Right kidney (tissue), 9 donors: ENCODE measurements at places on chromosomes 1 and 21.

GRCh38 chr1:195608883-195609282, 999.4 kb downstream of the KCNT2 start:
- DNase-seq, result no peak

GRCh38 chr1:109977225-109977624, 7.3 kb upstream of the AHCYL1 start:
- DNase-seq, result no peak

DNA sequence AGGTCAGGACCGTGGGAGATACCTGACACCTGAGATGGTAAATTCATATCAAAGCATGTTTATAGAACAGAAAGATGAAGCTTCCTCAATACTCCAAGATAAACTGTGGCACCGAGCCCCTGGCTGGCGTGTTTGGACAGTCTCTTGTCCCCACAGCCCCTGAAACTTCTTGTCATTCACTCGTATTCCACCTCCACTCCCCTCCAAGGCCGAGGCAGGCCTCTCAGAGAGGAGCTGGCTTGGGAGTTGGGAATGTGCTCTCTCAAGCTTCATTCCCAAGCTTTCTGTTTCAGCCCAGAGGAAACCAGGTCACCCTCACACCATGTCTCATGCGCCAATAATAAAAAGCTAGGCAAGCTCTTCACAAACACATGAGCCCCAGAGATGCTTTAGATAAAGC, 86.1 kb downstream of the NPHP4 start:
- DNase-seq, result no peak

DNA sequence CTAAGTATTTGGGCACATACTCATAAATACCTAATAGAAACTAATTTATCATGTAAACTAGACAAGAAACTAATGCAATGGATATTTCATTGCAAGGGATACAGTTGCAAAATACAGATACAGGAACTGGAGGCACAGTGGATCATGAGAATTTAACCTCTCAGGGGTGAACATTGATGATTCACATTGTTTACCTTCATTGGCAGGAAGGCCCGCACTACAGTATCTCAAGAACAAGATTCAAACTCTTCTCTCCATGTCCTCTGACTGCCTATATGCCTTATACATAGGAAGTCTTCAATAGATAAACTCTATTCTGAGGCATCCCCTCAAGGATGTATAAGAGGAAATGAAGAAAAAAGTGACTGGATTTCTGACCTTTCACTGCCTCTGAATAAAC, 18.4 kb upstream of the PTBP2 start:
- no peak for DNase-seq

GRCh38 chr1:14724246-14724645, 125.8 kb downstream of the KAZN start:
- no peak for DNase-seq

DNA sequence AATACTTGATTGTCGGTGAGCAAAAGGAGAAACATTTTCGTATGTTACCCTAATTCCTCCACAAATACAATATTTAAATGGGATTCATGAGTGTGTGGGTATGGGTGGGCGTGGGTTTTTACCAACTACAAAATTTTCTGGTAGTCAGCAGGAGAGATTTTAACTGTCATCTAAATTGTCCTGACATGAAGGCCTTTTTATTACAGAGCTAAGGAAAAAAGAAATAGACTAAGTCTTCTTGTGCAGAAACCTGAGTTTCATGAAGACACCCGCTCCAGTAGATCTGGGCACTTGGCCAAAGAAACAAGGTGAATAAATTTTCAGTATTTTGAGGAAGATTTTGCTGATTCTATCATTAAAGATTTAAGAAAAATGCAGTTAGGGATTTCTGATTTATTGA, 752 bp downstream of the RGS18 start:
- DNase-seq, result no peak

DNA sequence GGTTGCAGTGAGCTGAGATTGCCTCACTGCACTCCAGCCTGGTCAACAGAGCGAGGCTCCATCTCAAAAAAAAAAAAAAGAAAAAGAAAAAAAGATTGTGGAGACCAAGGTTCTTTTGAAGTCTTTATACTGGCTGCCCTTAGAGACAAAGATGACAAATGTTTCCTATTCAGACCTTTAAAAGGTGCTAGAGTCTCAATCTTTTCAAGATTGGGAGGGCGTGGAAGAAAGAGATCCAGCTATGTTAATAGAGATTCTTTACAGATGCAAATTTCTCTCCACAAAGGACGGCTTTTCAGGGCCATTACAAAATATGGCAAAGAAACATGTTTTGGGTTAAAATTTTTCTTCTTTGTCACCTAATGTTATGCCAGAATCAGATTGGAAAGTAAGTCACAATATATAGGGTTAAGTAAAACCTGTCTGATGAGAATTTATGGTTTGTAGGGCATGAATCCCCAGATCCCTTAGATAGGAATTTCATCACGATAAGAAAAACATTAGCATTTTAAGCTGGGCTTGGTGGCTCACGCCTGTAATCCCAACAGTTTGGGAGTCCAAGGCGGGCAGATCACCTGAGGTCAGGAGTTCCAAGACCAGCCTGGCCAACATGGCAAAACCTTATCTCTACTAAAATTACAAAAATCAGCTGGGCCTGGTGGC, 13.0 kb upstream of the MORC3 start:
- no peak for DNase-seq

- no peak for DNase-seq
These were observed 289.9 kb downstream of the DPYD start for GRCh38 chr1:97630948-97631347.

DNA sequence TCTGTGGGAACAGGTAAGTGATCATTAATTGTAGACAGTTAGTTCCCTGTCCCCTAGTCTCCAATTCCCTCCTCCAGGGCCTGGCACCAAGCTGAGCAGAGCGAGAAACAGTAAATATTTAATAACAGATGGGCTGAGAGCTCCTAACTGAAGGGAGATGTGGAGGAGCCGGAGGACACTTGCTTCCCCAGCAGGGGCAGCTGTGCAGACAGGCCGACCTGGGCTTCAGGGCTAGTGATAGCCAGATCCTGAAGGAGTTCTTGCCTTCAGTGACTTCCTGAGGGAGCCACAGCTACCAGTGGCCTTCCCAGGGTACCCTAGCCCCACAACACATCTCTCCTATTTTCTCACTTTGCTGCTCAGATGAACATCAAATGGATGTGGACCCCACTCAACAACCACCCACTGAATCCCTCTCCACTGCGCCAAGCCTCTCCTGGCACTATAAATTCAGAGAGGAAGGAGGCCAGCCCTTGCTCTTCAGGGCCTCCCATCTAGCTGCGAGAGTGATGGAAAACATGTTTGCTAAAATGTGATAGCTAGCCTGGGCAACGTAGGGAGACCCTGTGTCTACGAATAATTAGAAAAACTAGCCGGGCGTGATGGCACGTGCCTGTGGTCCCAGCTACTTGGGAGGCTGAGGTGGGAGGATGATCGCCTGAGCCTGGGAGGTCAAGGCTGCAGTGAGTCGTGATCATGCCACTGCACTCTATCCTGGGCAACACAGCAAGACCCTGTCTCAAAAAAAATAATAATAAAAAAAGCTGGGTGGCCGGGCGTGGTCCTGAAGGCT, 26.9 kb upstream of the SYNC start:
- no peak for DNase-seq

DNA sequence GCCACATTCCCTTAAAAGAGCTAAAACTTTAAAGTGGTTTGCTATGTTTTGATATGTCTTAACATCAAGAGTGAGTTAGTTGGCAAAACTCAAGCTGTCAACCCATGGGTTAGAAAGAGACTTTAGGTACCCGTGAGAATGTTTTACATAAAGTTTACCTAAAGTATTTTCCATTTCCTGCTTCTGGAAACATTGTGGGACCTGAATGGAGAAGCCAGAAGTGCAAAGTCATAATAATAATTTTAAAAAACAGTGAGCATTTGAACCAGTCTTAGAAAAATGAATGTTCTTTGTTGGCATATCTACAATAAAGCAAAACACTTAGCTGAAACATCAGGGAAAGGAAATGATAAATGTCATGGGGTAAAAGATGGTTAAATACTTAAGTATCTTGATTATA, 34.8 kb downstream of the LRRC8C start:
- DNase-seq, result no peak

GRCh38 chr21:42674351-42674940, 21.0 kb downstream of the PDE9A start:
- DNase-seq, result peak; percentile 73

GRCh38 chr1:233006541-233006973, 56.1 kb downstream of the NTPCR start:
- no peak for DNase-seq

DNA sequence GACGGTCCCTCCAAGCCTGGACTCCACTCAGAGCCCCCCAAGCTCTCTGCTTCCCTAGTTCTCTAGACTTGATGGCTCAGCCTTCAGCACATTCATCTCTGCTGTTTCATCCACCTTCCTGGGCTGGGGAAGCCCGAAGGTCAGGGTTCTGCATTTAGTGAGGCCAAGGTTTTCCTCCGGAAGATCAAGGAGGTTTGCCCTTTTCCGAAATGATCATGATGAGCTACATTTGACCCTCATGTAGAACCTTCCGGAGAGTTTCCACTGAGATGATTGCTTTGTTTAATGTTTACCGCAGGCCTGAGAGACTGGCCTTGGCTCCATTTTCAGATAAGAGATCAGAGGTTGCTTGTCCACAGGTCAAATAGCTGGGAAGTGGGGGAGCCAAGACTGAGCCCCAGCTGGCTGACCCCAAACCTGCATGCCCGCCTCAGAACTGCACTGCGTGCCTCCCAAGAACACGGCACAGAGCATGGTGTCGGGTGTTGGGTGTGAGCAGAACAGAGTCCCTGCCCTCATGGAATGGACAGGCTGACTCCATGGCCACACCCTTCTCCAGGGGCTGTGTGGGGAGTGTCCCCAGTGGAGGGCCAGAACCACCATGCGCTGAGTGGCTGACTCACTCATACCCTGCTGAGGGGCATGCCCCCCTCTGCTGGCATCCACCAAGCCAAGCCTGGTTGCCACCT, 200.8 kb upstream of the TMEM51 start:
- DNase-seq, result no peak

DNA sequence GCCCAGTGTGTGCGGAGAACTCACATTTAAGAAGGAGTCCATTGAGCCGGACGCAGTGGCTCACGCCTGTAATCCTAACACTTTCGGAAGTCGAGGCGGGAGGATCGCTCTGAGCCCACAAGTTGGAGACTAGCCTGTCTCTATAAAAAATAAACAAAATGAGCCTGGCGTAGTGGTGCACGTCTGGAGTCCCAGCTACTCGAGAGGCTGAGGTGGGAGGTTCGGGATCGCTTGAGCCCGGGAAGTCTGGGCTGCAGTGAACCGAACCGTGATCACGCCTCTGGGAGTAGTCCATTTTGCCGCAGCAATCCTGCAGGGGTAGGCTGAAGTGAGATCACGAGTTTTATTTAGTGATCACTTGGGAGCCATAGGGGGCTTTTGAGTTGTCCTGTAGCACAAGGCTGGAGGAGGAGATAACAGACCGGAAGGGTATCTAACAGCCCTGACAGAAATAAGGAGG, 497 bp upstream of the FUCA1 start:
- no peak for DNase-seq

DNA sequence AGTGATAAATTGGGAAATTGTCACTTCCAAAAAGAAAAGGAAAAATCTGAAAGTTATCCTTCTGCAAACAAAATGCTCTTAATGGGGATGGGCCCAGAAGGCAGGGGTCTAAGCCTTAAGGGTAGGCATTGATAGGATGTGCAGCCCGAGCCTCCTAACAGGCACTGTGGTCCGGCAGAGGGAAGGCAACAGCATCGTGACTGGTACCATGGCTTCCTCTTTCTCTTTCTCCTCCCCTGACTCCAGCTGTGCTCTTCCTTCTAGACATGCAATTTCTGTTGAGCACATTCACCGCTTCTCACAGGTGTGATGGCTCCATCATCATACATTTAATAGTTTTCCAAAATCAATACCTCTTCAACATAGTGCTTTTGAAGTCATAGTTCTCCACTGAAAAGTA, 91.5 kb downstream of the SELENOF start:
- DNase-seq, result no peak

GRCh38 chr1:78490861-78491450, at the start of gene PTGFR:
PTGFR (plus strand) TSS chr1:78490974; CDS start chr1:78492744, 1,770 bp downstream.
- DNase-seq, result peak; percentile 55

GRCh38 chr21:29287383-29287782, 11.3 kb upstream of the BACH1 start:
- no peak for DNase-seq

DNA sequence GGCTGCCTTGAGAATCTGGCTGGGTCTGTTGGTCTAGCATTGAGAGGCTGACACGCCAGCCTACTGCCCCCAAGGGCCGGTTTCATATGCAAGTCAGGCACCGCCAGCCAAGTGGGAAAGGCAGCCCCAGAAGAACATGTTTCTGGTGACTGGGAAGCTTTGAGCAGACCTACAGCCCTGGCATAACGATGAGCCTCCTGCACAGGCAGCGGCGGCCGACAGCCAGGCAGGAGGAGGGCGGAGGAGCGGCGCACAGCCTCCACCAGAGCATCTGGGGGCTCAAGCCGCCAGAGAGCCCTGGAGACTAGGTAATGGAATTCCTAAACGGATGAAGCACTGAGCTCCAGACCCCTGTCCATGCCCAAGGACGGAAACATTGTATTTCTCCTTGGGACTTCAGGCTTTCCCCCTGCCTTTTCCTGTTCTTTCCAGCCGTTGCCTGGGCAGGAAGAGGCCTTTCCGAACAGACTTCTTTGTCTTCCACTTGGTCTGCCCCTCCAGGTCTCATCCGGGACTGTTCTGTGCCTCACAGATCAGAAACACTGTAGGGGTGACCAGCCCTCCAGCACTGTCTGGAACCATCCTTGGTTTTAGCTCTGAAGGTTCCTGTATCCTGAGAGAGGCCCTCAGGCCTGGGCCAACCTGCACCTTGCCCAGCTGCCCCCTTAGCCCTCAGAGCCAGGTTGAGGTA, 59.5 kb downstream of the IRF2BP2 start:
- DNase-seq, result no peak

- no peak for DNase-seq
These were observed 10.3 kb upstream of the AGTRAP start for GRCh38 chr1:11725616-11726015.

DNA sequence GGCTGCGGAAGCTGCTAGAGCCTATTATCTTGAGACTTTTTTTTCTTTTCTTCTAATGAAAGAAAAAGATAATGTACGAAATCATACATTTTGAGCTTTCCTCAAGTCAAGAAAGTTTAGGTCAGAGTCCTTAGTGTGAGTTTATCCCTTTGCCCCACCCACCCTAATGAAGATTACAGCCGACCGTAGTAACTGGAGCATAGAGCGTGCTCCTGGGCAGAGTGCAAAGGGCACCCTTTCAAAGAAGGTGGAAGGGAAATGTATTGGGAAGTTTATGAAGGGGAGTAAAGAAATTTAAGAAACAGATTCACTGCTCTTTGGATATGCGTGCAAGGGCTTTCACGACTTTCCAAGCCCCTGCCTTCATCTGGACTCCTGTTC, 17.2 kb downstream of the GNG12 start:
- no peak for DNase-seq

- no peak for DNase-seq
These were observed 56.2 kb downstream of the KLHDC7A start for GRCh38 chr1:18536915-18537314.

GRCh38 chr1:40274331-40274730, 16.3 kb downstream of the ZMPSTE24 start:
- DNase-seq, result no peak

GRCh38 chr1:30327370-30328099, 395.9 kb downstream of the MATN1 start:
- DNase-seq, result no peak
